ENCODE measurements at places on chromosomes 5 and 9.

GRCh38 chr9:112873773-112874405 is 16.8 kb downstream of the SLC46A2 start:
- ATAC-seq, result no peak

- ATAC-seq, result no peak
Observed at GRCh38 chr5:82754036-82754746, 323.0 kb downstream of the TMEM167A start.

DNA sequence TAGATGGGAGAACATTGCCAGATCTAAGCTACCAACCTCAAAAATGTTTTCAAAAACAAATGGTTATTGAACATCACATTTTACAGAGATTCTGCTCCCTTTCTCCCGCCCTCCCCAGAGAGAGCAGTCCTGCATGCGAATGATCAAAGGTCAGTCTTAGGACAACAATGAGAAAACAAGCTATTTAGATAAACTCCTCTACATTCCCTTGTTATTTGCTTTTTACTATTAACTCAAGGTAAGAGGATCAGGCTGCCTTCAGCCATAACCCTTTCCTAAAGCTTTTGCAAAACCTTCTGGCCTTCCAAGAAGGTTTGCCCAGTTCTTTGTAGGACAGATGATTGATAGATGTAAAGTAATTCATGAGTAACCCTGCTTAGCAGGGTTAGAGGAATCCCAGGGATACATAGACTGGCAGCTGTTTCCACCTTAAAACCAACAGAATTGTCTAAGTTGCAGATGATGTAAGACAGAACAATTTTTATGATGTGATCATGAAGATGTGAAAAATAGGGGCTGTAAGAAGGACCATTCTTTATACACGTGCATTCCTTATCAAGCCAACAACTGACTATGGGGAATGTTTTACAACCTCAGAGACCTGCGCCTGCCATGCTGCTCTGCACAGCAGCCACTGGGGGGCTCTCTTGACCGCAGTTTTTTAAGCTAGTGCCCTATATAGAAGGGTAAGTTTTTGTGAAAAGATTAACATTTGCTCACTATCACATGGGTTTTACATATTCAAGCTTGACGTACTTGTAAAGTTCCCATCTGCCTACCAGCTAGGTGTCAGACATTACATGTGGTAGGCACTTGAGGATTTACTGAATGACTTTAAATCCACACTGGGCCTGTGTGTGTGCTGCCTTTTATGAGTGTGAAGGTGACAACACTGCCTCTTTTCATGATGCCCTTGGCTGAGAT is 2.3 kb upstream of the ZNF782 start:
- ATAC-seq, result peak; percentile 70

DNA sequence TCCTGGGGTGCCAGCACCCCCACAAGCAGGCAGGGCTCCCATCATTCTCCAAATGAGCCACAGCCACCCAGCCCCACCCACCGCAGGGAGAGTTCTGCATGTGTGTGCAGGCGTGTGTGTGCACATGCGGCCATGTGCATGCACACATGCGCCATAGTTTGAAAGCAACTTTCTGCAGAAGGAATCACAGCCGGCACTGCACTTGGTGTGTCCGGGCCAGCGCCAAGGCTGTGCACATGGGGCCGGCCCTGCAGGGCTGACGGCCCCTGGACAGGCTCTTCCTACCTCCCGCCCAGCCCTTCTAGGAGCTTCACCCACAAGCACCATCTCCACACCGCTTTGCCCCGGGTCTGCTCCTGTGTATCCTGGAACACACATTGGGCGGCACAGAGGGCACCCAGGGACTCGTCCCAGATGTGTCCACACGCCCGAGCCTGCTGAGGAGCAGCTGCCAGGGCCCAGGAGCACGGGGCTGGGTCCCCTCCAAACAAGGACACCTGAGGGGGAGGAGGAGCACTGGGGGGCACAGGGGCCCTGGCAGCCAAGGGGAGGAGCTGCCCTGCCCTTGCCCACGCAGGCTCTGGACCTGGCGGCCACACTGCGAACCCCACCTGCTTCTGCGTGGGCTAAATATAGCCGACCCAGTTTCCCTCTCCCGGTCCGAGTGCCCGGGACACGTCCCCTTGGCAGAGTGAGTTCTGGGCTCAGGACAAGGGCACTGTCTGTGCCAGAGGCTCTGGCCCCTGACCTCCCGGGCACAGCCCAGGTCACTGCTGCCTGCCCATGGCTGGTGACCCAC is 19.1 kb downstream of the TPPP start:
- peak; percentile 10 for ATAC-seq

DNA sequence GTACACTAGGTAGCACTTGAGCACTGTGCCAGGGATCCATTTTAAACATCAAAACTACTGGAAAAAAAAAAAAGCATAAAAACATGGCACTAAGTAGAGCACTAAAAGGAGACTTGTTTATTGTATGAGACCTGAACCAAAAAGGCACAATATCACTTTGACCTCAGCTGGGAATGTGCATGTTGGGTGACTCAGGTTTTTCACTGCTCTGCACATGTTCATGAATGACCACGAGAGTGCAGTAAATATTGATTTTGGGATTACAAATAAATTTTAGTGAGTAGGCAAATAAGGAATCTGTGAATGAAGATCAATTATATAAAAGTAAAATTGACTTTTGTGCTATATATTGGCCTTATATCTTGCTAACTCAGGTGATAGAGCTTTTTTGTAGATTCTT is 11.8 kb downstream of the RMI1 start:
- ATAC-seq, result no peak

DNA sequence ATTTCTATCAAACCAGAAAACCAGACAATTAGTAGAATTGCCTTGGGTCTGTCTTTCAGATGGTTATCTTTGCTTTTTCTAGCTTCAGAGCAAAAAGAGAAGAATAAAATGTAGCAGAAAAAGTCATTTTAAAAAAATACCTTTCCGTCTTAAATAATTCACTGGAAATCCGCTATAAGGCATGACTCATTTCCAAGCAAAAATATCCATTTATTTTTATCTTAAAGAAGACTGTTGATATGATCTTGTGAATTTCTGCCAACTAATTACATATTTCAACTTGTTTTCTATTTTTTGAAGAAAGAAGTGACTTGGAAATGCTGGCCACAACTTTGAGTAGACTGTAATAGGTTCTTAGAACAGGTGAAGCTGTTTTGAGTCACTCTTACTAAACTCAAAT is 83.7 kb downstream of the VCAN start:
- ATAC-seq, result no peak

GRCh38 chr5:167155387-167156005 is 1135.9 kb upstream of the WWC1 start:
- ATAC-seq, result no peak
